HCEC 1CT (cell line): ENCODE measurements at places on chromosomes 16 and 17.

- DNase-seq = no peak
Observed at GRCh38 chr16:68999114-68999513, 106.3 kb upstream of the HAS3 start.

DNA sequence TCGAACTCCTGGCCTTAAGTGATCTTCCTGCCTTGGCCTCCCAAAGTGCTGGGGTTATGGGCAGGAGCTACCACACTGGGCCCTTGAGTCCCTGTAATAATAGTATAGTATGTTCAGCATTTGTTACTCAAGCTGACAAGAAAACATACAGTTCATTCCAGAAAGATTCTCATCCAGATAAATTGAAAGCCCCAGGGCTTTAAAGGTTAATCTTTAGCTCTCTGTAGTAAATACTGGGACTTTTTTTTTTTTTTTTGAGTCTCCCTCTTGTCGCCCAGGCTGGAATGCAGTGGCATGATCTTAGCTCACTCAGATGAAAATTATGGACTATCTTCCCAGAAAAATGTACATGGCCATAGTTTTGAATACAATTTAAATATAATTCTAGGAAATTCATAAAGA, 11.0 kb downstream of the BRCA1 start:
- no peak for DNase-seq

GRCh38 chr17:71327376-71328059, 793.3 kb upstream of the SOX9 start:
- DNase-seq = peak; percentile 39

DNA sequence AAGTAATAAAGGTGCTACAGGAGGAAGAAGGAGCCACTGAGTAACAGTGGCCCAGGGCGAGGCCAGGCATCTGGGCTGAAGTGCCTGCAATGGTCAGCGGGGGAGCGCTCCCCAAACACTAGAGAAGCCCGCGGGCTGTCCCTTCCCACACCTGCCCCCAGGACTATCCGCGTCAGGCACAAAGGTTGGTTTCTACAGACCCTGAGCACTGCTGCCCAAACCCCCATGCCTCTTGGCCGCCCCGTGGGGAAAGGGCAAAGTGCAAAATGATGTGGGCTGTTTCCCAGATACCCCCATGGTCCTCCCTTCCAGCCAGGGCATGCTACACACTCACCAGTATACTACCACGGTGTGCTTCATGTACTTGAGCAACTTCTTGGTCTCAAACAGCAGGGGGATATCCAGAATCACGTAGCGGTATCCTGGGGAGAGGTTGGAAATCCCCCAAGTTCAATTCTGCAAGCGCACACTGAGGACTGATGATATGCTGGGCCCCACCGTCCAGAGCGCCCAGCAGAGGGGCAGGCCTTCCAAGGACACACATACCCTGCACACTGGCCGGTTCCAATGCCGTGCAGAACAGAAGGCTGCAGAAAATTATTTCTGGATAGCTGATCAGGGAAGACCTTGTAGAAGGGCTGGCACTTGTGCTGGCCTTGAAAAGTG, 21.5 kb downstream of the DCAKD start:
- DNase-seq = no peak

DNA sequence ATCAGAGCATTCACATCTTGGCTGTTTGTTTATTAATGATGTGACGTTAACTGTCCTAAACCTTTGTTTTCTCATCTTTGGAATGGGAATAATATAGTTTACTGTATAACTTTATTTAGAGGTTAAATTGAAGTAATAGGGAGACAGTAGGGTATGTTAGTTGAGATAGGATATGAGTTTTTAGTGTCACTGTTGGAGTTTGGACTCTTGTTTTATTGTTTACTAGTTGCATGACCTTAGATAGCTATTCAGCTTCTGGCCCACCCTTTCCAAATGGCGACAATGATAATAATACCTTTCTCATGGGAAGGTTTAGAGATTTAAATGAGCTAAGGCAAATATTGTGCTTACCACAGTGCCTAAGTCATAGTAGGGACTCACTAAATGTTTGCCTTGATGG, 28.2 kb upstream of the CDC6 start:
- DNase-seq = no peak

DNA sequence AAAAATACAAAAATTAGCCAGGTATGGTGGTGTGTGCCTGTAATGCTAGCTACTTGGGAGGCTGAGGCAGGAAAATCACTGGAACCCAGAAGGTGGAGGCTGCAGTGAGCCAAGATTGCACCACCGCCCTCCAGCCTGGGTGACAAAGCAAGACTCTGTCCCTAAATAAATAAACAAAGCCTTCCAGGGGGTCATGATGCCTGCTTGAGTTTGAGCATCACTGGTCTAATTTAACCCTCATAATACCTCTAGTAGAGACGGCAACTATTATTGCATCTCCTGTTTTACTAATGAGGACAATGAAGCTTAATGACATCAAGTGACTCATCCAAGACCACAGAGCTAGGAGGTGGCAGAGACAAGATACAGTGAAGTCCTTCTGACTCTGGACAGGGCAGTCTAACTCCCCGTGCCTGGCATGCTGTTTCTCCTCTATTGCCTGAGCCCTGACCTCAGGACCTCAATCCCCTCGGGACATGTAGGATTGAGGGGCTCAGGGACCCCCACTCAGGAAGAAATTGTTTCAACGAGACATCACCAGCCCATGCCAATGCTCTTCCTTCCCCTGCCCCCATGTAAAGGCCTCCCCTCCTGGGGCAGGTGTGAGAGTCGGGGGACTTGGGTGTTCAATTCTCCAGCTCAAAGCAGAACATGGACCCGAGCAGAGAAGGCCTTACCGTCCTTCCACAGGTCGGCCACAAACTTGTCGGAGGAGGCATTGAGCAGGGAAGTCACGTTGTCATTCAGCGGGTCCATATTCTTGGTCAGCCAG, 102.9 kb downstream of the NDE1 start:
- no peak for DNase-seq

GRCh38 chr16:1607971-1608370, 3.9 kb downstream of the IFT140 start:
- no peak for DNase-seq

GRCh38 chr17:35028531-35029262, 34.8 kb downstream of the RFFL start:
- no peak for DNase-seq

GRCh38 chr17:41535764-41536481, 7.8 kb upstream of the KRT19 start:
- DNase-seq = no peak

- no peak for DNase-seq
Observed at GRCh38 chr17:67569015-67569451, 148.7 kb upstream of the NOL11 start.

GRCh38 chr16:51146256-51146924, 4.7 kb downstream of the SALL1 start:
- DNase-seq = no peak

GRCh38 chr16:75099738-75100602, 16.6 kb downstream of the LDHD start:
- no peak for DNase-seq

DNA sequence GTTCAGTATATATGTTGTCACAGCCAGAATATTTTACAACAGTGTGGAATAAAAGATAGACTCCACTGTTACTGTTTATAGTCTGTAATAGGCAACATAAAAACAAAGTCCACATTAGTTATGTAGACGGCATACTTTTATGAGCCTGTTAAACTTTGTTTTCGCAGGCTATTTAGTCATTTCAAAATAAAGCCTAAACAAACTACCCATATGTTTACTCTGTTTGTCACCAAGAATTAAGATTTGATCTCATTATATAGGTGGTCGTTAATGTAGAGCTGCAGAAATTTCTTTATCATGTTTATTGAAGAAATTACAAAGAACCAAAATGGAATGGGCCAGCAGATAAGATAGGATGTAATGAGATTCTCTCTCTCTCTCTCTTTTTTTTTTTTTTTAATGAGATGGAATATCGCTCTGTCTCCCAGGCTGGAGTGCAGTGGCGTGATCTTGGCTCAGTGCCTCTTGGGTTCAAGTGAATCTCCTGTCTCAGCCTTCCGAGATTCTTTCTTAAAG, 943.8 kb upstream of the SOX9 start:
- DNase-seq = no peak

DNA sequence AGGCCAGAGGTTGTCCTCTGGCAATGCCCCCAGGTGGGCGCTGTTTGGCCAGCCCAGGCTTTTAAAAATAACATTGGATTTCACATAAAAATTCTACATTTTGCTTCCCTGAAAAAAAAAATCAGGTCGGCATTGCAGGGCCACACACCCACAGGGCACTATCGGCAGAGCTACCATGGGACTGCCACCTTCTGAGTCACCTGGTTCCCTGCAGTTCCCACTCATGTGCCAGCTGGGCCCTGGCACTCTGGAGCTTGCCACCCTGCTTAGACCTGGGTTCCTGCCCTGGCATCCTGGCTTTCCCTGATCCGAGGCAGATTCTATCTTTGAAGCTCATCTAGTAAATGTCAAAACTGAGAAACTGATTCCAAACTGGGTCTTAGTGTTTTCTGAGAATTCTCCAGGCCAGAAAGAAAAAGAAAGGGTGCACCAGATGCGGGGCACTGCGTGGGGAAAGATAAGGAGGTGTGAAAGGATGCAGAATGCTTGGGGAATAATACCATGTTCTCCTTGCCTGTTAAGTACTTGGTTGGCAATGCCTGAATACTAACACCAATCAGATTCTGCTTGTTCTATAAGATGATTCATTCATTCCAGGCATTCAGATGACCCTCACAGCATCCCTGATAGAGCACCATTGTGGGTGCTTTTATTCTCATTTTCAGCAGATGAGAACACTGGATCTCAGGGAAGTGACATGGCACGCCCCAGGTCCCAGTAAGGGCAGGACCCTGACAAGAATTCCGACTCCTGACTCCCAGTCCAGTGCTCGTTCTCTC, 51.8 kb downstream of the RAI1 start:
- DNase-seq = peak; percentile 47

DNA sequence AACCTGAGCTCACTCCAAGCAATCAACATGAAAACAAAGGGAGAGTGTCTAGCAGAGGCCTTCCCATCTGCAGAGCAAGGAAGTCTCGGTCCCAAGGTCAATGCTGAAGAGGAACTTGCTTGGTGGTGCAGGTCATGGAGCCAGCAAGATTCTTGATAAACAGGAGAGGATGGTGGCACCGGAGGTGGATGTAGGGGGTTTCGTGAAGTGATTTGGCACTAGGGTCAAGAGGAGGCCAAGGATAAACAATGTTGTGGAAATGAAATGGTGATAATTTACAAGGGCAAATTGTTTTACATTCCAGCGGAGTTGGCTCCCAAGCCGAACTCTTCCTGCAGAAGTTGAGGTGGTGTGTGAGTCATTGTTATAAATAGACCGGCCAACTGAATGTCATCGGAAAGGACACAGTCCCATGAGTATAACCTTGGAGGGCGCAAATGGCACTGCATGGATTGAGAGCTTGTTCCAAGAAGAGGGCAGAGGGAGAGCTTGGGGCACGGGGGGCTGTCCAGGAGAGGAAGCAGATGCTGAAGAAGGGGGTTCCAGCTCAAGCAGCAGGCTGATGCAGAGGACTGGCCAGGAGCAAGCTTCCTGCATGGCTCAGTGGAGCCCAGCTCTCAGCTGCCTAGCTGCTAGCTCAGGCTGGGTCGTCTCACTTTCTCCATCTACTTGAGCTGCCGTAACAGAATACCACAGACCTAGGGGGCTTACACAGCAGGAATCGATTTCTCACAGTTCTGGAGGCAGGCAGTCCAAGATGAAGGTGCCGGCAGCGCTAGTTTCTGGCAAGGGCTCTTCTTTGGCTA, 136.6 kb downstream of the COPRS start:
- DNase-seq = no peak

DNA sequence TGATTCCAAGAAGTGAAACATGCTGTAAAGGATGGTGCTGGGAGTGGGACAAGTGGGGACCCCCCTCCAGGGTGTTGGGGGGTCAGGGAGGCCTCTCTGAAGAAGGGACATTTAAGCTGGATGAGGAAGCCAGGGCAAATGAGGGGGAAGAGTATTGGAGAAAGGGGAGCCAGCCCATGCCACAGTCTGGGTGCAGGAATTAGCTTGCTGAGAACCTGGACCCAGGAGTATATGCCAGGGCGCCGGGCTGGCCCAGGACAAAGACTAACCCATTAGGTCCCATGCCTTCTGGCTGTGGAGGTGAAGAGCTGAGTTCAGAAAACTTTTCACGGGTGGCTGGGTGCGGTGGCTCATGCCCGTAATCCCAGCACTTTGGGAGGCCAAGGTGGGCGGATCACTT, 45.6 kb upstream of the PIK3R6 start:
- no peak for DNase-seq

DNA sequence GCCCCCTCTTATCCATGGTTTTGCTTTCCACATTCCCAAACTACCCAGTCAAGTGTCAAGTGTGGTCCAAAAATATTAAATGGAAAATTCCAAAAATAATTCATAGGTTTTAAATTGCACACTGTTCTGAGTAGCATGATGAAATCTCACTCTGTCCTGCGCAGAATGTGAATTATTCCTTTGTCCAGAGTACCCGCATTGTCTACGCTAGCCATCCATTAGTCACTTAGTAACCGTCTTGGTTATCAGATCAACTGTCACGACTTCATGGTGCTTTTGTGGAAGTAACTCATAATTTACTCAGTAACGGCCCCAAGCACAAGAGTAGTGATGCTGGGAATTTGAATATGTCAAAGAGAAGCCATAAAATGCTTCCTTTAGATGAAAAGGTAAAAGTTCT, 94.9 kb downstream of the SLC39A11 start:
- DNase-seq = no peak

DNA sequence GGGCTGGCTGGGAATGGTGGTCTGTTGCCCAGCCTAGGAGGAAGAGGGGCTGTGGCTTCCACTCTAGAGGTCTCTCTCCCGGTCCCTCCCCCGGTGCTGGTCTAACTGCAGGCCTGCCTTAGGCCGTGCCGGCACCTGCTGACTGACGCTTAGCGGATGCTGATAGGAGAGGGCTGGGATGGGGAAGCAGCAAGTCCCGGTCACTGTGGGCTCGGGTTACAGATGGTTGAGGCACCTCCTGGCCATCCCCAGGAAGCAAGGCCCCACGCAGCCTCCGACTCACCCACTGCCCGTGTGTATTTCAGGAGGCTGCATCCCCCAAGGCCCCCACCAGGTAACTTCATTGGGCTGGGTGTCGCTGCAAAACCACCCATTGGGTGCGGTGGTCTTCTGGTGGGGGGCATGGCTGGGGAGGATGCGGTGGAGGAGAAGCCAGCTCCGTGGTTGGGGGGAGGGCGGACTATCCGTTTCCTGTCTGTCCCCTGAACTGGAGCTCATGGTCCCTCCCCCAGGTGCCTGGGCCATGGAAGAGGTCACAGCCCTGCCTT, 278.9 kb downstream of the SEC14L1 start:
- no peak for DNase-seq

DNA sequence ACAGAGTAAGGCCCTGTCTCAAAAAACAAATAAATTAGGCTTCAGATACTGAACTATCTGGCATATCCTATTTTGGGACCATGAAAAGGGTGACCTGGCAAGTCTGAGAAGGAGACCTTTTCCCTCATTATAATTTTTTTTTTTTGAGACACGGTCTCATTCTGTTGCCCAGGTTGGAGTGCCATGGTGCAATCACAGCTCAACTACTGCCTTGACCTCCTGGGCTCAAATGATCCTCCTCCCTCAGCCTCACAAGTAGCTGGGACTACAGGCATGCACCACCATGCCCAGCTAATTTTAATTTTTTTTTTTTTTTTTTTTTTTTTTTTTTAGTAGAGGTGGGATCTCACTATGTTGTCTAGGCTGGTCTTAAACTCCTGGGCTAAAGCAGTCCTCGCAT, 37.3 kb downstream of the PLCG2 start:
- DNase-seq = no peak

GRCh38 chr16:89354325-89354724, 136.0 kb downstream of the ANKRD11 start:
- no peak for DNase-seq

GRCh38 chr17:66002812-66003211, 189.1 kb downstream of the CEP112 start:
- DNase-seq = no peak
